ENCODE measurements at places on chromosomes 5 and 9. TPM values are rescaled to one million over a fixed set of nuclear protein-coding genes. Genes with fewer than 3 reads are reported as not detected.

The PTPN3 gene
- 20.3 TPM for total RNA-seq

DNA sequence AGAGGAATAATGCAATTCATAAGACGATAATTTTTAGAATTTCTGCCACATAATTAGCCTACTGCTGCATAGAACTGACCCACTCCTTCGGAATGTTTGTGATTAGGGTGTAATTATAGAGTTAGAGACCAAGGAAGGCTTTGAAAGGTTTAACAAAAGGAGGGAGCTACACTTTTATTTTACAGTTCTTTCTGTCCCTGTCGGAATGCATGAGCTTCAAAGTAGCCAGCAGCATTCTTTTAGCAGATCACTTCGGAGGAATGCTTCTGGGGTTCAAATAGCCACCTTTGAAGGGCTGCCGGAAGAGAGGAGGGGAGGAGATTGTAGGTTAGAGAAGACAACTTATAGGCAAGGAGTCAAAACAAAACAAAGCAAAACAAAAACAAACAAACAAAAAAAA lies 168.1 kb downstream of the GRIA1 start:
- DNase-seq, result no peak

DNA sequence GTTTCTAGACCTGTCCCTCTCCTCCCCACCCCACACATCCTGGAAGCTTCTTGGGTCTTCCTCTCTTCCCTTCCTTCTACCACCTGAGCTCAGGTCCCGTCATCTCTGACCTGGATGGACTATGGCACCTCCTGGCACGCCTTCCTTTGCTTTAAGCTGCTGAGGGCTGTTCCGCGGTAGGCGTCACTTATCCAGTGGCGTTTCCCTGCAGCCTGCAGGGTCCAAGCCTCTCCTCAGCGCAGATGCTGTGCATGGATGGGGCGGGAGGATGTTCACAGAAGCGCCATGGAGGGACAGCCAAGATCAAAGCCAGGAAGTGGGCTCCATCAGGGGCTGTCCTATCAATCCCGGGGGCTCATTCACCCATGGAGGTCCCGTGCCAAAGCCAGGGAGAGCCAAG lies 23.8 kb upstream of the CNOT6 start:
- DNase-seq, result no peak

- no peak for DNase-seq
Measured at GRCh38 chr9:99905833-99906402, 536 bp upstream of the STX17 start.

DNA sequence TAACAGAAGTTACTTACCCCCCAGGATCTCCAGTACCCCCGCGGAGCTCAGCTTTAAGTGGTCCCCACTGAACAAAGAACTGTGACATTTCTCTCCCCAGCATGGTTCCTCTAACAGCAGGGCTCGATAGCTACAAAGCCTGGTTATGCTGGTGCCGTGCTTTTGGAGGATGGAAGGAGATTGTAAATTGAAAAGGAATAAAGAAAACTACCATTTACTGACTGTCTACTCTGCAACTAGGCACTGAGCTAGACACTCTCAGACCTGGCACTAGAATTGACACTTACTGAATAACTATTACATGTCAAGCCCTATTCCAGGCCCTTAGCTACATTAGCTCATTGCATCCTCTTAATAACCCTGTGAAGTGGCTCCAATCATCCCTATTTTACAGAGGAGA lies 145.3 kb downstream of the TTLL11 start:
- DNase-seq, result no peak

DNA sequence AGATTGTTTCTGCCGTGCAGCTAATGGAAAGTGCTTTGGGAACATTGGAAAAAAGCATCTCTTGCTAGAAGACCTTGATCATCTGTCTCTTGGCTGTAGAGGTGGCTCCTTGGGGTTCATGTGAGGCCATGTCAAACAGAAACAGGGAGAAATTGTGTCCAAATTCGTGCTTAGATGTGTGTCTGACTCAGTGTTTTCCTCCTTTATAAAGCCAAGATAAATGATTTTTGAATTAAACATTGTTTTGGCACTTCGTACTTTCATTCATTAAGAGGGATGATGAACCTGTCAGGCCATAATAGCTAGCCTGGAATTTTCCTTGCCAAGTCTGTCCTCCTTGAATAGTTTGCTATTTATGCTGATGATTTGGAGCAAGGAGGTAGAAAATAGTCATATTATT lies 143.8 kb downstream of the FBXL7 start:
- no peak for DNase-seq

DNA sequence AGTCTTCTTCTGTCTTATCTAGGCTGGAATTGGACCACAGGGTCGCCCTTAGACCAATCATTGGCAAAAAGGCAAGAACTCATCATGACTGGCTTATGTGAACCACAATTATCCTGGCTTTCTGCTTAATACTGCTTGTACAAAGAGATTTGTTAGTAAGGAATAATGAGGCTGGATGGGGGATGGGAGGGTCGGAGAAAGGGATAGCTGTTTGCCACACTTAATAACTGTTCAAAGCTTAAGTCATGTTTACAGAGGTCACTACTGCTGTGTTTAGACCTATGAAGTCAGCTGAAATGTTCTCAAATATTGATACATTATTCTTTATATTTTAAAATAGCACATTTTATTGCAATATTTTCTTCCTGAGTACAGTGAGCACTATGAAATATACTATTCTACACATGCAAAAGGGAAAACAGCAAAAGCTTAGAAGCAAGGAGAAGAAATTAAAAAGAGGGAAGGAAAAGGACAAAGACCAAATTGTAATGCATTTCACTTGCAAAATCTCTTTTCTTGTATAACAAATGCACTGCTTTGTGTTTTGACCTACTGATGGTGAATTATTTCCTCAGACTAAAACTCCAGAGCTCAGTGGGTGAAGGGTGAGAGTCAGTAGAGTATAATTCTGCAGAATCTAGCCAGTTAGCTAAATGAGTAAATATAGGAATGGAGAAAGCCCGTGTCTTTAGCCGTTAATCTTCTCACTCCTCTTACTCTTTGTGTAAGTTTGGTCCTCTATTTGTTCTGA lies 404.9 kb upstream of the ZNF608 start:
- DNase-seq, result no peak

GRCh38 chr5:169828385-169828784 lies 151.9 kb downstream of the INSYN2B start:
- no peak for DNase-seq
